Ovary (tissue), 10 donors: ENCODE measurements at places on chromosomes 2 and 18.
A peak's percentile ranks its signal among the peaks of the same experiment; 100 is the strongest.

DNA sequence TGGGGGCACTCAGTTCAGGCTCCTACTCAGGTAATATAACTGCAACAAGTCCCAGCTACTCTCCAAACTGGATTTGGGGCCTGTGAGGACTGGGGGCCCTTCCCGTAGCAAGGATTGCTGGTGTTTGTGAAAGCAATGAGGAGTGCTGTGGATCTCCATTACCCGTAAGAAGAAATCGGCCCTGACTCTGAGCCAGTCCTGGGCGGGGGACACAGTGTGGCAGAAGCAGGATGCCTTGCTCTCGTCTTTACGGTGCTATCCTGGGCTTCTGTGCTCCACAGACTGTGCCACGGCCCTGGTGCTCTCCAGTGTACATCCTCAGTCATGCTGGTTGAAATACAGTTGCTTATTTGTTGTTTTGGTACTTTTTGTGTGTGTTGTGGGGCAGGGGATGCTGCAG, 172.9 kb downstream of the NDUFA10 start:
- H3K4me3 ChIP-seq, result no peak overlapping the region
- no peak for DNase-seq
- H3K27me3 ChIP-seq, result no peaks in the 10 kb centered on the region
- no peak overlapping the region for H3K27ac ChIP-seq
- no peaks in the 10 kb centered on the region for H3K36me3 ChIP-seq

DNA sequence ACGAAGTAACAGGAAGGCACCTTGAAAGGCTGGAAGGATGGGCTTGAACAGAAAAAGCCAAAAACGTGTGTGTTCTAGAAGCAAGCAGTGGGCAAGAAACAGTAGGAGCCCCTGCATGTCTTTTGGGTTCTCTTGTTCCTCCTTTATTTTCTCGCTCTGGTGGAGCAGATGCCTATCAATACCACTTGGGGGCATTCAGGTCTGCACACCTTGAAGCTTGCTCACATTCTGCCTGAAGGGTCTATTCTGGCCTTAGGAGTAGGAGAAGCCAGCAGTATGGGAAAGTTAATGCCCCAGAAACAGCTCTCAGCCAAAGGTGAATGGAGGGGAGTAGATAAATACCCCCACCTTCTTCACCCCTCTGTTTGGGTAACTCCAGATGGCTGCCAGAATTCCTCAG, 204.5 kb downstream of the TXNL1 start:
- H3K4me1 ChIP-seq, result no peaks in the 10 kb centered on the region
- no peak for DNase-seq
- H3K27ac ChIP-seq, result no peak overlapping the region
- H3K36me3 ChIP-seq, result no peaks in the 10 kb centered on the region

DNA sequence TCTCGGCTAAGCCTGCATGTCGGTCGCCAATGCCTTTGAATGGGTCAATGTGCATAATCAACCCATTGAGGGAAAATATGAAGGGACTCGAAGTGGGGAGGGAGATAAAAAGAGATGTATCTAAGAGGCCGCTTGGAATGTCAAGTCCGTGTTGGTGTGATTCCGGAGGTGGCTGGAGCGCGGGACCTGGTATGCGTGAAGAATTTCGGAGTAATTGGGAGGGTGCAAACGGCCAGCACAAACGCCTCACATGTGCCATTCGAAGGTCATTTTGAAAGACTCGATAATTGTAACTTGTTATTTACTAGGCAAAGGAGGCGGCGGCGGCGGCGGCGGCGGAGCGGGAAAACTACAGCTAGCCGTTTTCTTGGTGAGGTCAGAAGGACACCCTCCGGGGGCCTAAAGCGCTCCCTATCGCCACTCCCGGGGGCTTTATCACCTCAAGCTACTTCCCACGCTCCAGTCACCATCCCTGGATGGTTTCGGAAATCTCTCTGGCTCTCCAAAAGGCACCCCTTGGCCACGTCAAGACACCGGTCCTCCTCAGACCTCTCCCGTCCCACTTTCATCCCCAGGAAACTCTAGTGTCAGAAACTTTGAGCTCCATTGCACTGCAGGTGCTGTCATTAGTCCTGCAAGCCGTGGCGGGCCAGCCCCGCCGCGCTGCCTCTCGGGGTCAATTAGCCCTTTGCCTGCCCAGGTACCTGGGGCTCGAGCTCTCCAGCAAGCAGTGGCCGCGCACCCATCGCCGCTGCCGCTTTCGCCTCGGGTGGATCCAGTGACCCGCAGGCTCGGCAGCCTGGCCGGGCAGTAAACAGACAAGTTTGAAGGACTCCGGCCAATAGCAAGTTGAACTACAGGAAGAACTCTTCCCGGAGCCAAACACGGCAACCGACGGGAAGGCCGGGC, 1.5 kb downstream of the ERBB4 start:
- no peak overlapping the region for H3K27ac ChIP-seq
- H3K27me3 ChIP-seq, result no peaks in the 10 kb centered on the region
- H3K4me1 ChIP-seq, result peaks cover 9% of the 10 kb centered on the region
- H3K4me3 ChIP-seq, result peak overlapping the region; percentile 47

- H3K27ac ChIP-seq, result no peak overlapping the region
- no peaks in the 10 kb centered on the region for H3K4me1 ChIP-seq
- no peaks in the 10 kb centered on the region for H3K36me3 ChIP-seq
- H3K27me3 ChIP-seq, result no peaks in the 10 kb centered on the region
Observed at GRCh38 chr18:74840492-74841167, 243.0 kb downstream of the ZNF407 start.

DNA sequence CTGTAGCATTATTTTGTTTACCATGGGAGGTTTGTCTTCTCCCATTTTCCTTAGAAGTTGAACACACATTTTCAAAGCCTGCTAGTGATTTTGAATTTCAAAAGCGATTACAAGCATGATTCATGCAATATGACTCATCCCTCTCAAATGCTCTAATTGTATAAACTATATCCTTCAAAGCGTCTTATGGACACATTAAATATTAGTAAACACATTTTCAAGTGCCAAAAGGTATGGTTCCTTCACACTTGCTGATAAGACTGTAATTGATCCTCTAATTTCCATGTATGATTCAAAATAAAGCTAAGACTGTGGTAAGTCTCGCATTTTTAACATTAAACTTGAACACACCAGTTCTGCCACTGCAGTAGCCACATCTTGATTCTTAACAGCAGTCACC, 512.9 kb downstream of the LRRTM4 start:
- H3K36me3 ChIP-seq, result no peaks in the 10 kb centered on the region
- H3K4me1 ChIP-seq, result no peaks in the 10 kb centered on the region
- H3K27me3 ChIP-seq, result no peaks in the 10 kb centered on the region
- H3K27ac ChIP-seq, result no peak overlapping the region

GRCh38 chr2:99180755-99181623, at the start of the genes MITD1 and MRPL30:
MITD1 (minus strand) TSS chr2:99181058; CDS start chr2:99180981, 77 bp downstream.
MRPL30 (plus strand) TSS chr2:99181184; CDS start chr2:99186204, 5,020 bp downstream.
- H3K36me3 ChIP-seq, result no peaks in the 10 kb centered on the region
- H3K4me1 ChIP-seq, result peaks cover 10% of the 10 kb centered on the region
- peak within 1 kb of the TSS; percentile 78 for H3K4me3 ChIP-seq
- no peak within 1 kb of the TSS for H3K27ac ChIP-seq
- DNase-seq, result peak; percentile 87
- no peaks in the 10 kb centered on the region for H3K27me3 ChIP-seq

GRCh38 chr2:135916207-135916606, 40.0 kb upstream of the MCM6 start:
- no peaks in the 10 kb centered on the region for H3K36me3 ChIP-seq
- H3K4me3 ChIP-seq, result no peak overlapping the region
- no peaks in the 10 kb centered on the region for H3K4me1 ChIP-seq
- no peak for DNase-seq
- H3K27ac ChIP-seq, result no peak overlapping the region

DNA sequence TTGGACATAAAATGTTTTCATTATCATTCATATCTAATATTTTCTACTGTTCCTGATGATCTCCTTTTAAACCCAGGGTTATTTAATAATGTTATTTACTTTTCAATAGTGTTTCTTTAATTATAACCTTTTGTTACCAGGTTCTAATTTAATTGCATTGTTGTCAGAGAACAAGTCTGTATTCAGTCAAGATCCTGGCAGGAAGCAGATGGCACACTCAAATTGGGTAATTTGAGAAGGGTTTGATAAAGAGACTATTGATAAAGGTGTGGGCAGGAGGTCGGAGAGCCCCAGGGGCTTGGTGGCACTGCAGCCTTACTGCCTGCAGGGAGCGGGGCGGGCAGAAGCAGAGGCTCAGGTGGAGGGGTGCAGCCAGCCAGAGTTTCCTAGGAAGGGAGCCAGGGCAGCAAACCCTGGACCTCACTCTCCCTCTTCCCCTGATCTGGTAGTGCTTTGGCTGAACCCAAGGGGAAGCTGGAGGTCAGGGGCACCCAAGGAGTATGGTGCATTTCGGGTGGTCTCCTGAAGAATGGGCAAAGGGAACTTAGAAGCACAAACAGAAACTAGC, 2.3 kb upstream of the KIF1A start:
- no peak for DNase-seq
- no peaks in the 10 kb centered on the region for H3K36me3 ChIP-seq
- H3K4me1 ChIP-seq, result peaks cover 1% of the 10 kb centered on the region
- no peak overlapping the region for H3K4me3 ChIP-seq

- no peaks in the 10 kb centered on the region for H3K36me3 ChIP-seq
- no peak overlapping the region for H3K4me3 ChIP-seq
- H3K4me1 ChIP-seq, result no peaks in the 10 kb centered on the region
- no peaks in the 10 kb centered on the region for H3K27me3 ChIP-seq
- no peak for DNase-seq
Observed at GRCh38 chr2:67879586-67880290, 183.1 kb downstream of the C1D start.

DNA sequence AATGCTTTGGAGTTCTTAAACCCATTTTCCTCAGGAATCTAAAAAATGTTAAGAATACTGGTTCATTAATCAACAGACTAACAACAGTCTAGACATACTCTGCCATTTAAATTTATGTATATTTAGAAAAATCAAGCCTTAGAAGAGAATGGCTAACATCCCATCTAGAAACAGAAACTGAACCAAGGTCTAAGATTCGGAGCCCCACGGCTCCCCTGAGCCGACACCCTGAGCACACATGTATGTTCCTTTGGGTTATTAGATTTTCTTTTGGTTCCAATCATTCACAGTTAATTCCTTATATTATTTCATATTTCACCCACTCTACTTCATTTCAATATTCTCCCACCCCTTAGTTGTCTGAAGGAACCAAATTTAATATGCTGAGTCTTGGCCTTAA, 94.8 kb upstream of the HNRNPA3 start:
- H3K36me3 ChIP-seq, result no peaks in the 10 kb centered on the region
- DNase-seq, result no peak
- H3K27me3 ChIP-seq, result no peaks in the 10 kb centered on the region
- no peak overlapping the region for H3K27ac ChIP-seq

DNA sequence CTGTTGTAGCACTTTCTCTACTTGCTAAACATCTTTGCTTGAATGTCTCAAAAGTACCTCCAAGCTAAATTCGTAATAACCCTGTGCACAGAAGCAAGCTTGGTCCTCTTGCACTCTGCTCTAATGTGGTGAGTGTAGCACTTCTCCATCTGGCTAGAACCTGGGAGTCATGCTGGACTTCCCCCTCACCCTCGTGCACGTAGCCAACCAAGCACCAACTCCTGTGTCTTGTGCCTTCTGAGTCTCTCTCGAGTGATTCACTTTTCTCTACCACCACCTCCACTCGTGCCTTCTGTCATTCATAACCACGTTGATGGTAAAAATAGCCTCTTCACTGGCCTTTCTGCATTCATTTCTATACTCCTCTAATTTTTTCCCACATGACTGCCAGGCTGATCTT, 91.9 kb upstream of the KCNE4 start:
- no peaks in the 10 kb centered on the region for H3K36me3 ChIP-seq

- H3K27me3 ChIP-seq, result no peaks in the 10 kb centered on the region
- no peak overlapping the region for H3K4me3 ChIP-seq
- H3K36me3 ChIP-seq, result no peaks in the 10 kb centered on the region
Observed at GRCh38 chr2:63667132-63667700, 78.5 kb downstream of the MDH1 start.

DNA sequence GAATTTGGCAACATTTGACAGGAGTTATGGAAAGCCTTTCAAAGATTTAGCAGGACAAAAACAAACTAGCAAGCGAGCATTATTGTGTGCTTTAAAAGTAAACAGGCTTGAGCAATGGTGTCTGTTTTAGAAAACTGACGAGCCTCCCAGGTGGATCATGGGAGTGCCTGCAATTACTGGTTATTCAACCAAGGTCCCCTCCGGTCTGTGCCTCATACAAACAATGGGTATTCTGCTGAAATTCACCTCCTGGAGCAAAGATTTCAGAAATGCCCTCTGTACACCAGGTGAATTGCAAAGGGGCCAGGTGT, 22.4 kb downstream of the RTP5 start:
- no peaks in the 10 kb centered on the region for H3K27me3 ChIP-seq
- no peak overlapping the region for H3K4me3 ChIP-seq
- H3K4me1 ChIP-seq, result peaks cover 17% of the 10 kb centered on the region
- no peaks in the 10 kb centered on the region for H3K36me3 ChIP-seq
- no peak for DNase-seq

GRCh38 chr2:56713978-56714377, 530.2 kb downstream of the CCDC85A start:
- no peak overlapping the region for H3K4me3 ChIP-seq
- H3K27me3 ChIP-seq, result no peaks in the 10 kb centered on the region
- no peaks in the 10 kb centered on the region for H3K36me3 ChIP-seq
- DNase-seq, result no peak
- no peaks in the 10 kb centered on the region for H3K4me1 ChIP-seq

- no peak for DNase-seq
- no peaks in the 10 kb centered on the region for H3K4me1 ChIP-seq
- no peak overlapping the region for H3K4me3 ChIP-seq
- no peaks in the 10 kb centered on the region for H3K36me3 ChIP-seq
Observed at GRCh38 chr2:238383743-238384380, 42.9 kb upstream of the ASB1 start.

DNA sequence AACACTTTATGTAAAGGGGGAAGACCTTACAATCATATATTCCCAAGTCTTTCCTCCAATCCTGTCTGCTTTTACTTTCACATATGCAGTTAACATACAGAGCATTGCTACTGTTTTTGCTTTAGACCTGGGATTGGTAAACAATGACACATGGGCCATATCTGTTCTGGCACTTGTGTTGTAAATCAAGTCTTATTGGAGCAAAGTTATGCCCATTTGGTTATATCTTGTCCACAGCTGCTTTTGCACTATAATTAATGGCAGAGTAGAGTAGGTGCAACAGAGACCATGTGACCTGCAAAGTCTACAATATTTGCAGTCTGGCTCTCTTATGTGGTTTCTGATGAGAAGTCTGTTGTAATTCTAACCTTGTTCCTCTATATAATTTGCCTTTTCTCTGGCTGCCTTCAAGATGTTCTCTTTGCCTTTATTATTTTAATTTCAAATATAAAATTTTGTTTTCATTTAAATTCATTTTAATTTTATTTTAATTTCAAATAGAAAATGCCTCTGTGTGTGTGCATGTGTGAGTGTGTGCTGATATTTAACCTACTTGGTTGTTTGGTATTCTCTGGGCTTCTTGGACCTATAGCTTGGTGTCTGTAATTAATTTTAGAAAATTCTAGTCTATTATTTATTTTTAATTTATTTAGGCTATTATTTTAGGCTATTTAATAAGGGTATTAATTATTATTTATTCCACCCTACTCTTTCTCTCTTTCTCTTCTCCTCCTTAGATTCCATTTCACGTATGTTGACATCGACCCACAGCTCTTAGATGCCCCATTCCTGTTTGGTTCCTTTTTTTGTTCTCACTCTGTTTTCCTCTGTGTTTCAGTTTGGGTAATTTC, 16.8 kb upstream of the LPIN1 start:
- no peak overlapping the region for H3K27ac ChIP-seq
- no peak for DNase-seq
- no peaks in the 10 kb centered on the region for H3K4me1 ChIP-seq
- no peaks in the 10 kb centered on the region for H3K27me3 ChIP-seq
- no peaks in the 10 kb centered on the region for H3K36me3 ChIP-seq
